ENCODE measurements at places on chromosomes 2 and 18.

- DNase-seq, result no peak
Measured at GRCh38 chr2:183671233-183671632, 547.0 kb downstream of the NUP35 start.

GRCh38 chr18:4806331-4806730 lies 351.2 kb upstream of the DLGAP1 start:
- no peak for DNase-seq

GRCh38 chr18:39721712-39722111 lies 2156.1 kb upstream of the CELF4 start:
- no peak for DNase-seq

GRCh38 chr18:48926420-48926857 lies 24.3 kb downstream of the SMAD7 start:
- no peak for DNase-seq

GRCh38 chr18:10563886-10564285 lies 38.1 kb downstream of the NAPG start:
- no peak for DNase-seq

DNA sequence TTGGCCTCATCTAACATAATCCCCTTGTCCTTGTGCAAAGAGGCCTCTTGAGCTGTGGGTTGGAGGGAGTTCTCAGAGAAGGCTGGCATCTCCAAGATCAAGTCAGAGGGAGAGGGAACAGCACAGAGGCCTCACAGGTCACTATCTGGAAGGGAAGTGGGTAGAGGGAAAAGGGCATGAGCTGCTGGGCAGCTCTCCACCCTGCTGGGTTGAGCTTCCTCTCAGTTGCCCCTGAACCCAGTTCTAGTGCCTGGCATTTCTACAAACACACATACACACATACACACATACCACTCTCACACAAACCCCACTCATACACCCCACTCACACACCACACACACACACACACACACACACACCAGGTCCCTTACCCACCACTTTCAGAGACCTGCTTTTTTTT lies 30.3 kb upstream of the RMP24 start:
- no peak for DNase-seq

DNA sequence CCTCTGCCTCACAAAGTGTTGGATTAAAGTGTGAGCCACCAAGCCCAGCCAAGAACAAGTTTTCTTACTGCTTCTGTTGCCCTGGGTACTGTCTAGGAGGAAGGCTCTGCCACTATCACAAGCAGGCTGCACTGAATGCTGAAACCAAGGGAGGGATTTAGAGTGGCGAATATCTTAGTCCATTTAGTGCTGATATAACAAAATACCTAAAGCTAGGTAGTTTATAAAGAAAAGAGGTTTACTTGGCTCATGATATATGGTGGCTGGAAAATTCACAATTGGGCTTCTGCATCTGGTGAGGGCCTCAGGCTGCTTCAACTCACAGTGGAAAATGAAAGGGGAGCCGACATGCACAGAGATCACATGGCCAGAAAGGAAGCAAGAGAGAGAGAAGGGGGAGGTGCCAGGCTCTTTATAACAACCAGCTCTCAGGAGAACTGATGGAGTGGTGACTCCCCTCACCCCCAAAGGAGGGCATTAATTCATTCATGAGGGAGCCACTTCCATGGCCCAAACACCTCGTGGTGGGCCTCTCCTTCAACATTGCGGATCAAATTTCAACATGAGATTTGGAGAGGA lies 146.0 kb upstream of the SERPINE2 start:
- no peak for DNase-seq

- no peak for DNase-seq
Measured at GRCh38 chr2:211435331-211435730, 878.9 kb downstream of the CPS1 start.

Measured in CD4-positive, alpha-beta T cell treated with Interleukin-21 for 1 hour (primary cell).